Esophagus squamous epithelium (tissue), 5 donors: ENCODE measurements at places on chromosomes 7 and 10.

- DNase-seq = no peak
These were observed 724 bp downstream of the BBIP1 start for GRCh38 chr10:110918269-110918642.

GRCh38 chr7:154882931-154883474 is 119.9 kb downstream of the PAXIP1 start:
- DNase-seq = no peak

DNA sequence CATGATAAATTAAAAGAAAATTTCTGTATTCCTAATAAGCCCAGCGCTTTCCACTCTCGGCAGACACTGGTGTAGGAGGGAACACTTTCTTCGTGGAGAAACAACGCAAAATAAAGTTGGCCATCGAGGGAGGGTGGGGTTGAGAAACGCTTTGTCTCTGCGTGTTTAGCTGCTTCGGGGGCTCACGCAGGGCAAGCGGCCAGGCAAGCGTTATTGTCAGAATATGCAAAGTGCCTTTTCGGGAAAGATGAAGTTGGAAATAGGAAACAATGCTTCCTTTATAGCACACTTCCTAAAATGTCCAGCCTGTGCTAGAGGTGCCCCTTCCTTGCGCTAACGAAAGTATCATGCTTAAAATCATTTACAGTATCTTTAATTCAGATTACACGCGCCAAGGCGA is 1.9 kb upstream of the EBF3 start:
- DNase-seq = no peak

DNA sequence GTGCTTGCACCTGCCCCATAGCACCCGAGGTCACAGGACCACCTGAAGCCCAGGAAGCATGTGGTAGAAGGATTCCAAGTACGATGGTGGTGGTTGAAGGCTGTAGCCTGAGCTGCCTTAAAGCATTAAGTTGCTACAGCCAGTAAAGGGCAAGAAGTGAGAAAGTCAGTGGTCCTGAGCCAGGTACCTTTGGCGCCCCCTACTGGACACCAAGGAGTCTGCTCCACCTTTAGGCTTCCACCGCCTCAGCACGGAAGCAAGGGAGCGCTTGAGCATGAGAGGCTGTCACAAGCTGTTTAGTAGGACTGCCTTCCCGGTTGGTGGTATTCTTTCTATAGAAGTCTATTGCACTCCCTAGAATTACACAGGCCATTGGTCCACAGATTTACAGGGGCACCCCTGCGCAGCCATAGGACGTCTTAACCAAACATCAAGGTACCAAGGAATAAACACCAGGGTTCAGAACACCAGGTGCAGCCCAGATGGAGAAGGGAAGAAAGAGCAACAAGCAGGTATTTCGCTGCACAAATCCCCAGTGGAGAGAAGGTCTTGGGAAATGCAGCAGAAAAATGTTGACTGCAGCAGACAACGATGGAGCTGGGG is 2.2 kb downstream of the CRTAC1 start:
- DNase-seq = no peak

DNA sequence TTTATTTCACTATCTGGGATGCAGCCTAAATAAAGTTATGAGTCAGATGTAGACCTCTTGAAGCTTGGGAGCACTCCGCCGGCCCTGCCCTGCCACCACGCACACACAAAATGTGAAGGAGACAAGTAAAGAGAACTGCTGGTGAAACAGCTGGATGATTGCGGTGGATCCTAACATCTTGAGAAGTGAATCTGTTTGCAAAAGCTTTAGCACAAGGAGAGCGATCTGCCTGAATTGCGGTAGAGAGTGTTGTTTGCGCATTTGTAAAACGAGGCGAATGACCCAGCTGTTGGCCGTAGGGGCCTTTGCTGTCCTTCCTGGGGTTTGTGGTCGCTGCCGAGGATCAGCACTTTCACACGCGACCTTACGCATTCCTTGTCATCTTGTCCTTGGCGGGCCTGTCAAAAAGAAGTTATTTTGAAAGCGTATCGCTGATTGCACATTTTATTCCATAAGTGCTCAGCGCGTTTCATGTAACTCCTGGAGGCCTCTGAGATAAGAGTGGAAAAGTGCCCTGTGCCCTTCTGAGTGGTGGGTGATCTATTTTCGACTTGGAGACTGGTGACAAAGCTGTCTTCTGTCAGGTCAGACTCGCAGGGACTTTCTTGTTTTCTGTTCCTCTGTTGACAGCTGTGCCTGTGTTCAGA is 40.8 kb downstream of the RBM20 start:
- no peak for DNase-seq

GRCh38 chr7:37277513-37277912 is 171.2 kb downstream of the ELMO1 start:
- no peak for DNase-seq

- no peak for DNase-seq
These were observed 51.2 kb upstream of the GTF2I start for GRCh38 chr7:74606101-74606908.

DNA sequence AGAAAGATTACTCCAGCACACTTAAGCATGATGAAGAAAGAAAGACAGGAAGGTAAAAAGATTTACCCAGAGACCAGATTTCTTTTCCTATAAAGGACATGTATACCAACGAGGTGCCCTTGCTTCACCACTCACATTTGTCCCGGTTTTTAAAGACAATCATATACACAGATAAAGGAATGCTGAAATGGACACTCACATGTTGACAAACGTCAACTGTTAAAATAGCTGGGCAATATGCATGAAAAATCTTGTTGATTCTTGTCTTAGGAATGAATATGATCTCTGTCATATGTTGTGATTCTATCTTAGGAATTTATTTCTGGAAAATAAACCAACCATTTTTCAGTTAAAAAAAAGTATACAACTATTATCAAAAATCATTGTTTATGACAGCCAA is 158.2 kb downstream of the SRPK2 start:
- DNase-seq = no peak

DNA sequence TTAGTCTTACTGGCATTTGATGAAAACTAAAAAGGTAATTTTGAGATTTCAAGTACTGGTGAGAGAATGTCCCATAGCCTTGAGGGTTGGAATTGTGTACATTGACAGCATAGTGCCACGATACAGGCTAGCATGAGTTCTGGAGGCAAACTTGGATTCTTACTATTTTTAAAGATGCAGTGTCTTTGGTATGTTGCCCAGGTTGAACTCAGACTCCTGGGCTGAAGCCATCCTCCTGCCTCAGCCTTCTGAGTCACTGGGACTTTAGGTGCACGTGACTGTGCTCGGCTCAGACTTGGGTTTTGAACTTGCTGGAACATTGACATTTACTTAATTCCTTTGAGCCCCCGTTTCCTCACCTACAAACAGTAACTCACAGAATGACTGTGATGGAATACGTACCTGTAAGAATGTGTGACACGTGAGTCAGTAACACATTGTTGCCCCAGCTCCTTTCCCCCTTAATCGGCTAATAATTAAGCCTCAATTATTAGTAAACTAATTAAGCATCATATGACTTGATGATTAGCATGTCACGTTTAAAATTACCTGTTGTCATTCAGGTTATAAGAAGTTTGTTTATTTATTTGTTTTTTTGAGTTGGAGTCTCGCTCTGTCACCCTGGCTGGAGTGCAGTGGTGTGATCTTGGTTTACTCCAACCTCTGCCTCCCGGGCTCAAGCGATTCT is 10.6 kb downstream of the DNAJB6 start:
- no peak for DNase-seq

DNA sequence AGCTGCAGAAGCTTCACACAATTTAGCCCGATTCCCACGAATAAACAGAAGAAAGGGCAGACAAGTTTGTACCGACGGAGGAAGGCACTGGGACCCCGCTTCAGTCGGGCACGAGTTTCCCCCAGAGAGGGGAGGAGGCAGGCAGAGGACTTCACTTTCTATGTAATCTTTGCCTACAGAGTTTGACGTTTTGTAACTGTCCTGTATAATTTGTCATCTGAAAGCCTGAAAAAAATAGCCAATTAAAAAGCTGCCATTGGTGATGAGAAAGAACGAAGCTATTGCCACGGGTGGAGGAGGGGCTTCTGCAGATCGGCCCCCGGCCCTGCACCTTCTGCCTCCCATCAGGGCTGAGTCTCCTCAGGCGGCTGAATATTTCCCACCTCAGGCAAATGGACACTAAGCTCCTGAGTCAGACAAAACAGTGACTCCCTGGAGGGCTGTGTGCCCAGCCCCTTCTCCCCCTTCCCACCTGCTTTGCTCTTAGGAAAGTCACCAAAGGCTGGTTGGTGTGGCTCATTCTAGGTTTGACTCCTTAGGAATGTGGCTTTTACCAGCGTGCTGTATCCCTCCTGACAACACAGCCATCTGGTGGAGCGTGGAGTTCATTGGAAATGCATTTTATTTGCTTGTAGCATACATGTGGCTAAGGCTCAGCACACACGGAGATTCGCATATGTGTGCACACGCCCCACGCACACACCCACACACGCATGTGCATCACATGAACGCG is 117.4 kb downstream of the VIPR2 start:
- DNase-seq = no peak

DNA sequence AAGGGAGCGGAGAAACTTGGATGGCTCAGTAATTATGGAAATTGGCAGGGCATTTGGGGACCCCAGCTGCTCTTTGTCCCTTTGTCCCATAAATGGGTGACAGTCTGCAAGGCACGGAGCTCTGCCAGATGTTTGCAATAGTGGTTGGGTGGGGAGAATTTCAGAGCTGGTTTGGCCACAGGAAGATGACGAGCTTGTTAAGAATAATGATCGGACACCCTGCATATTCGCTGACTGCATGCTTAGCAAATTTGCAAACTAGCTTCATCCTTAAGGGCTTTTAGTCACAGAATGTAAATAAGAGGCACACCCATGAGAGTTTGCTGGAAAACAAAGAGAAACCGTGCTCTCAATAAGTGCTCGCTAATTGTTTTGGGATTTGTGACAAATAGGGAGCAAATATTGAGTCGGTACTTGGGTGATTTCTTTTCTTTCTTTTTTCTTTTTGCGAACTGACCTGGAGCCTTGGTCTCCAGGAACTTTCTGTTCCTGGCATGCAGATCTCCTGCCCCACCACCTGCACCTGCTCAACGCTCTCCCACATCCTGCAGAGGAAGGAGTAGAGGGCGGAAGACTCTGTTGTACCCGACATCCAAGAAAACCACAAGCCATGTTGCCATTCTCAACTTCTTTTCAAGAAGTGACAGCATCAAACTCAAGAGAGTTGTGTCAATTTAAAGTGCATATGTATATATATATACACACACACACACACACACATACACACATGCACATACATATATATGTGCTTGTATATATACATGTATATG is 238.9 kb downstream of the CAMK1D start:
- DNase-seq = no peak

- no peak for DNase-seq
These were observed 116.9 kb upstream of the SVIL start for GRCh38 chr10:29751684-29752083.
